ENCODE measurements at places on chromosomes 2 and 18. TPM values are rescaled to one million over a fixed set of nuclear protein-coding genes. Genes with fewer than 3 reads are reported as not detected.
A peak's percentile ranks its signal among the peaks of the same experiment; 100 is the strongest.

GRCh38 chr2:25281522-25281921, 60.2 kb downstream of the DNMT3A start:
- DNase-seq = no peak

DNA sequence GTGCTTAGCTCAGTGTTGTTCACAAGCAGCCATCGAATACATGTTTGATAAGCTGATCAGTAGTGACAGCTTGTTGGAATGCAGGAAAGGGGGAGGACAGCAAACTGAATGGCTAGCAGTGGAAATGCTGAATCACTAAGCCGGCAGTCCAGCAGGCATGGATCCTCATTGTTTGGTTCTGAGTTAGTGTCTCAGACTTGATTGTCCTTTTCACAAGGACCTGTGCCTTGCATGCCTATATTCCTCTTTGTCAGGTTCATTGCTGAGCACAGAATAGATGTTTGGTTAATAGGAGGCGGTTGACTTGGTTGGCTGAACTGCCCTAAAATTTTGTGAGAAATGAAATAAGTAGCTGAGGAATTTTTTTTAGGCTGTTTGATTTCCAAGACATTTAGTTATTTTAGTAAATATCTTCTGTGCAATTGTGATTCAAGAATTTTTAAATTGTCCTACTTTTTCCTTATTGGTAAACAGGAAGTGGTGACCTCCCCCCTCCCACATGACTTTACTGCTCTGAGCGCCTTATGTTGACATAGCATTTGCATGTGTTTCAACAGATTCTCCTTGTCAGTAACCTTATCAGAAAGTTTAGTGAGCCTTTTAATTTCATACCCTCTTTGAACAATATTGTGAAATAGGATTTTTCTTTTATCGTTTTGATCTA, 21.4 kb upstream of the STON1 start:
- DNase-seq = no peak

- no peak for DNase-seq
Measured at GRCh38 chr2:162677476-162677875, 161.1 kb downstream of the KCNH7 start.

Gene MYL12A
- polyA plus RNA-seq = 451 TPM

- DNase-seq = no peak
Measured at GRCh38 chr18:75204732-75205513, 4.0 kb downstream of the PTGR3 start.

DNA sequence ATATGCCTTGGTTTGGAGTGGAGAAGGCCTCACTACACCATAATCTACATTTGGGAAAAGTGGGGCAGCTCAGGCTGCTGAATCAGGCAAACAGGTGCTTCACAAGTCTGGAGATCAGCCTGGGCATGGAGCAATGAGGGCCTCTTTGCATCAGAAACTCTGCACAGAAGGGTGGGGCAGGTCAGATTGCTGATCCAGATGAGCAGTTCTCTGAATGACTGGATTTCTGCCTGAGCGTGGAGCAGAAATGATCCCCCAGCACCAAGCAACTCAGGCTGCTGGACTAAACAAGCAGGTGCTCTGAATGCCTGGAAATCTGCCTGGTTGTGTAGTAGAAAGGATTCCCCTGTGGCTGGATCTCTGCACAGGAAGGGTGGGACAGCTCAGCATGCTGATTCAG, 605.3 kb upstream of the ZNF804A start:
- no peak for DNase-seq

Gene CAPN14
- 0.06 TPM for polyA plus RNA-seq

DNA sequence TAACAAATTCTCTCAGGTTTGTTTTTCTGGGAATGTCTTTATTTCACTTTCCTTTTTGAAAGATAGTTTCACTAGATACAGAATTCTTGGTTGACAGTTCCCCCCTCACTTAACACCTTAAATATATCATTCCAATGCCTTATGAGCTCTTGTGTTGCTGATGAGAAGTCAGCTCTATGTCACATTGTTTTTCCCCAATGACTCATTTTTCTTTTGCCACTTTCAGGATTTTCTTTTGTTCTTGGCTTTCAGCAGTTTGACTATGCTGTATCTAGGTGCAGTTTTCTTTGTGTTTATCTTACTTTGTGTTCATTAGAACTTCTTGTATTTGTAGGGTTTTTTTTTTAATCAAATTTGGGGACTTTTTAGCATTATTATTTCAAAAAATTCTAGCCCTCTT, 5.6 kb upstream of the RALBP1 start:
- no peak for DNase-seq

- DNase-seq = no peak
Measured at GRCh38 chr18:46167971-46168370, 63.8 kb downstream of the HAUS1 start.

Gene NYAP2
- polyA plus RNA-seq = 0.05 TPM

GRCh38 chr2:20643826-20644225, 7.1 kb downstream of the HS1BP3 start:
- no peak for DNase-seq

Gene AQP12A
- polyA plus RNA-seq = 1.0 TPM

Gene SRD5A2
- 0.05 TPM for polyA plus RNA-seq

DNA sequence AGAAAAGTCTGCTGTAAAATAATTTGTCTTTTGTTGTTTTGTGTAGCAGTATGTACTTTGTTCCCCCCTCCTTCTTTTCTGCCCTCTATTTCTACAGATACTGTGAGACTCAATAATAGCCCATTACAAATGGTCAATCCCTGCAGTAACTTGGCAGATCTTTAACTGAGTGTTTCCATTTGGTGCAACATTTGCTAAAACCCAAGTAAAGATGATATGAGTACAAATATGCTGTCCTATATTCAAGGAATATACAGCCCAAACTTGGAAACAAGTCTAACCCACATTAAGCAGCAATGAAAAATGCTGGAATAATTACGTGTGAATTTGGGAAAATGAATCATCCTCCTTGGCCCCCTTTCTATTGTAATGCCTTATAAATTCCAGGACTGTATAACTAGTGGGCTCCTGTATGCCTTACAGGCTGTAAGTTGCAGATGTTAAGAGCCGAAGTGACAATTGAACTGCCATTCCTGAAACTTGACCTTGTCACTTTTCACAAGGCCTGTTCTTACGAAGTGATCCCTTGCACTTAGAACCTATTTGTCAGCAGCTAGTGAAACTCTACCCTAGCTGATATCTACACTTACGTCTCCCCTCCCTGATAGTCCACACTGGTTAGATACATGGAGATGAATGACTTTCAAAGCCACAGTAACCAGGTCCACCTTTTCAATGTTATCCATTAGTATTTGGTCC, 104.9 kb downstream of the IRS1 start:
- no peak for DNase-seq

DNA sequence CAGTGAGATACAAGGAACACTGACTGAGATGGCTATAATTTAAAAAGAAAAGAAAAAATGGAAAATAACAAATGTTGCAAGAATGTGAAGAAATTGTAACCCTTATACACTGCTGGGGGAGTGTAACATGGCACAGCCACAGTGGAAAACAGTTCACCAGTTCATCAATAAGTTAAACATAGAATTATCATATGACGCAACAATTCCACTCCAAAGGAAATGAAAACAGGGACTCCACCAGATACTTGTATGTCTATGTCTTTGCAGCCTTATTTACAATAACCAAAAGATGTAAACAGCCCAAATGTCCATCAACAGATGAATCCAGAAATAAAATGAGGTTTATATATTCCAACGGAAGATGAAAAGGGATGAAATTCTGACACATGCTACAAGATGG, 30.8 kb downstream of the DDX18 start:
- no peak for DNase-seq

DNA sequence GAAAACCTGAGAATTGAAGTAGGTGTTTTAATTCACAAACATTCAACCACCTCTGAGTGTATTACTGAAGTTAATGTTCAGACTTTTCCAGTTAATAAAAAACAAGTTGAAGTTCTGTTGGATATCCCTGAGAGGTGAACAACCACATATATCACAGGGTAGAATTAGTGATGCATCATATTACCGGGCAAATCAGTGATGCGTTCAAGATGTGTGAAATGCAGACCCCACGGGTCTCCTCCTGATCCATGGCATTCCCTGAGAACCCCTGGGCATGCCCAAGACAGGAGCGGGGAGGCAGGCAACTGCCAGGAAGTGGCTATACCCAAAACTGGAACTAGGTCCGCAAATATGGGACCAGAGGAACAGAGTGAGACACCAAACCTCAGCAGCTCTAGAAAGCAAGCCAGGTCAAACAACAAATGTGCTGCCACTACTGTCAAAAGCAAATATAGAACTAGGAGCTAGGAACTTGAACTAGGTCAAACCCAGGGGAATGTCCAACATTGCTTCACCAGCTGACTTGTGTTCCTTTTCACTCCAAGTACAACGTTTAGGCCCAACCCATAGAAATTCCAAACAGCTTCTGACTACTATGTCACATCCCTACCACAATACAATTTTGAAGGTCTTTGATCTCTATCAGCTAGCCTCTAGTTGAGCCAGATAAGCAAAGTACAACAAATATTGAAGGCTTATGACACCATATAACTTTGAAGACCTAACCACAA, 20.2 kb downstream of the PSTPIP2 start:
- no peak for DNase-seq

Gene NEU2
- polyA plus RNA-seq = not detected

GRCh38 chr2:203030545-203030944, 15.9 kb downstream of the NBEAL1 start:
- DNase-seq = no peak

- no peak for DNase-seq
Measured at GRCh38 chr2:18519914-18520450, 40.5 kb downstream of the RDH14 start.

DNA sequence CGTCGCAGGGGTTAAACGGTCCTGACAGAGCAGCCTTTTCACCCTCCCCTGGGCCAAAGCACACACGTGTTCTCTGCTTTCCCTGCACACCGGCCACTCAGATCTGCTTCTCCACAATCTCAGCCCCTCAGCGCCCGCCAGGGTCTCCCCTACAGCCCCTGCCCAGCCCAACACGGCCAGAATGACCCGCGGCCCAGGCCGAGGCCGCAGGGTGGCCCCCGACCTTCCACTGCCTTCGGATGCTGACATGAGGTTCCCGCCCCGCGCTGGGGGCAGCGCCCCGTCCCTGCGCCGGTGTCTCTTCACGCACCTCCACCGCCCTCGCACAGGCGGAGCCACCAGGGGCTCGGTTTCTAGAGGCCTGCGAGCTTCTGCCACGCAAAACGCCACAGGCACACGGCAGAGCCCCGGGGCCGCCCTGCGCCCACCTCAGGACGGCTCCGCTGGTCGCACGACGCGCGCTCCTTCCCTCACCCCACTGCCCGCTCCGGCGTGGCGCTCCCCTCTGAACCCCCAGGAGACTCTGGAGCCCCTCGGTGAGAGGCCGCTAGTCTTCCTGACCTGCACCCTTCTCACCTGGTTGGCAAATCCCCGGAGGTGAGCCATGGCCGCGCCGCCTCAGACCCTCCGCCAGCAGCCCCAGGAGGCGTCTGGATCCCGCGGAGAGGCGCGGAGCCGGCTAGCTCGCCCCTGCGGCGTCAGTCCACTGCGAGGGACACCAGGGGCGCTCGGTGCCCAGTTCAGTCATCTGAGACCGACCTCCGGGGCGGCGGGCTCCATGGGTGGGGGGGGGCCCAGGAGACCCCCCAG, 749 bp downstream of the STK25 start:
- peak; percentile 32 for DNase-seq

- DNase-seq = no peak
Measured at GRCh38 chr2:89763581-89764485, 1072.4 kb downstream of the RPIA start.

GRCh38 chr18:44013871-44014270, 666.8 kb upstream of the SETBP1 start:
- no peak for DNase-seq

Gene SLC23A3
- 17.3 TPM for polyA plus RNA-seq

- no peak for DNase-seq
Measured at GRCh38 chr2:25618676-25619075, 54.7 kb downstream of the DTNB start.

GRCh38 chr18:60585670-60586069, 213.1 kb upstream of the MC4R start:
- no peak for DNase-seq

DNA sequence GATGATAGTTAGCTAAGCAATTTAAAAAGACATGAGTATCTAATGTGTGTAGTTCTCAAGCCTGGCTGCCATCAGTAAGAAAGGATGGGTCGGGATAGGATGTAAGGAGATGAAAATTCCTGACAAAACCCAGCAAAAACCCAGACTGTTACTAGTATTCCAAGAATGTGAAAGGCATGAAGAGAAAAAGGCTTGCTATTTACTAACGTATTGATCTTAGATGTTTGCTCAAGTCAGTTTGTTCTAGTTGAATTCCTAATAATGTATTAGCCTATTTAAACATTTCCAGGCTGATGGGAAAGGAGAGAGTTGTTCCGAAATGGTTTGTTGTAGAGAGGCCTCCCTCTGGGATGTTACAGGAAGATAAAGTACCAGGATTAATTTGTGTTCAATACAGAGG, 88.2 kb downstream of the ZNF532 start:
- no peak for DNase-seq

Gene UGT1A3
- polyA plus RNA-seq = 0.06 TPM

DNA sequence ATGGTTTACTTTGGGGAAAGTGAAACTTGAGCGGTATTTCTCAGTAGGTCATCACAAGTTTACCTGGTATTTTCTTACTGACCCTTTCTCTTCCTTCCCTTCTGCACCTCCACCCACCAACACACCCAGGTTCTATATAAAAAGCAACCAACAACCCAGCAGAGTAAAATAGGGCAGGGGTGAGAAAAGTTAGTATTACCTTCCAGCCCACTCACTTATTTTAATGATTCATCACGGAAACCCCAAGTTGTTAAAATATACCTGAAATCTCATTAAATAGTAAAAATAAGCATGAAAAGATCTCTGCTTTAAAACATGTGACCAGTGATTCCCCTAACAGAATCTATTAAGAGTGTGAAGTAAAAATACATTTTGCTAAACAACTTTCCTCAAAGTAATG, 306.1 kb downstream of the ZEB2 start:
- no peak for DNase-seq

Gene SFTPB
- polyA plus RNA-seq = 0.09 TPM
